ENCODE measurements at places on chromosomes 6 and 20. TPM values are rescaled to one million over a fixed set of nuclear protein-coding genes. Genes with fewer than 3 reads are reported as not detected.

The BIRC7 gene
- polyA plus RNA-seq, result not detected

The TRPC4AP gene
- polyA plus RNA-seq, result 58.5 TPM

The REM1 gene
- polyA plus RNA-seq, result not detected

The SLC12A5 gene
- polyA plus RNA-seq, result 1.0 TPM

The PRSS16 gene
- polyA plus RNA-seq, result 6.5 TPM

The TRDN gene
- polyA plus RNA-seq, result not detected

The KCNQ5 gene
- 3.8 TPM for polyA plus RNA-seq
